Activated T-helper 2 cell treated with anti-CD3 and anti-CD28 coated beads, Interferon-gamma antibody, Interleukin-2, Interleukin-4, amounts not matched to agents 10 μg/mL and 5 μg/mL and 100 μg/mL, durations not matched to agents 14 hours and 24 hours and 36 hours (primary cell): ENCODE measurements at places on chromosomes 1 and 21.

DNA sequence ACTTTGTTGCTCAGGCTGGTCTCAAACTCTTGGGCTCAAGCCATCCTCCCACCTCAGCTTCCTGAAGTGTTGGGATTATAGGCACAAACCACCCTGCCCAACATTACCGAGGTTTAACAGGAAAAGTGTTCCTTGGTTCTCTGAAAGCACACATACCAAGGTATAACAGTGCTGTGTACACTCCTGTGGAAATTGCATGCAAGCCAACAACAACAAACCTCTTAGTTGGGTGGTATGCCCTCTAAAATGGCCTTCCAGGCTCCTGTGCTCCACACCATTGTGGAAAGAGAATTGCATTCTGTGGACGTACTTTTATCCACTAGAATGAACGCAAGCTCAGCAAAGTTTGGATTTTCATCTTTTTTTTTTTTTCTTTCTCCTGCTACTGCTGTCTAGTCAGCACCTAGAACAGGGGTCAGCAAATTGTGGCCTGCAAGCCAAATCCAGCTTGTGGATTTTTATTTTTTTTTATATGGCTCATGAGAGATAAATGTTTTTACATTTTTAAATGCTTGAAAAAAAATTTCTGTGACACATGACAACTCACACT lies 192.2 kb upstream of the TNR start:
- no peaks in the 10 kb centered on the region for H3K27me3 ChIP-seq
- DNase-seq = no peak
- peaks cover 32% of the 10 kb centered on the region for H3K36me3 ChIP-seq
- no peak overlapping the region for H3K27ac ChIP-seq

DNA sequence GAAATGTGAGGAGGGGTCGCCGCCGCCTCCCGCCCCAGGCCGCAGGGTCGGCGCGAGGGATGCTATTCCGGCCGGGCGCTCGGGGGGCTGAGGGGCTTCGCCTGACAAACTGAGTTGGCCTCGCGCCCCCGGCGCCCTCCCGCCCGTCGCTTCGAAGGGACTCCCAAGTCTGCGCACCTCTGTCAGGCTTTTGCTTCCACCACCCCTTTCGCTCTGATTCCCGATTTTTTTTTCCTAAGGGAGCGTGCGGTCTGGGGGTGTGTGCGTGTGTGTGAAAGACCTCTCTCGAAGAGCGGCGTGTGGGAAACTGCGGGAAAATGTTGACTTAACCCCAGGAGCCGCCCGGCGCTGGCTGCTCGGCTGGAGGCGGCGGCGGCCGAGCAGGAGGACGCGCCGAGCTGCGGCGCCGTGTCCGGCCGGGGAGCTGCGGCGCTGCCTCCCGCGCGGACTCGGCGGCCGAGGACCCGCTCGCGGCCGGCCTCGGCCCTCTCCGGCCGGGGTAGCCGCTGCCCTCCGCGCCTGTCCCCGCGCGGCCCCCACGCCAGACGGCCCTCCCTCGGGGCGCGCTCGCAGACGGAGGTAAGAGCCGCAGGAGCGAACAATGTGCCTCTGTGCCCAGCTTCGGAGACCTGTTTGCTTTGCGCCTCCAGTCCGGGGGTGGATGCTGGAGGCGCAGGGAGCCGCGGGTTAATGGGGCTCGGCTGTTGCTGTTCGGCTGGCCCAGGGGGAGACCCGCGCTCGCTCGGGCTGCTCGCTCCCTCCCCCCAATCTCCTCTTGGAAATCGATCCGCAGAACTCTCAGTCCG lies 1.1 kb downstream of the ADGRL2 start:
- H3K4me3 ChIP-seq = no peak overlapping the region
- peaks cover 56% of the 10 kb centered on the region for H3K27me3 ChIP-seq
- H3K36me3 ChIP-seq = no peaks in the 10 kb centered on the region
- DNase-seq = no peak
- H3K27ac ChIP-seq = no peak overlapping the region

- peaks cover 26% of the 10 kb centered on the region for H3K36me3 ChIP-seq
- H3K27ac ChIP-seq = no peak overlapping the region
- H3K27me3 ChIP-seq = no peaks in the 10 kb centered on the region
- no peak overlapping the region for H3K4me3 ChIP-seq
Observed at GRCh38 chr1:92854101-92854785, 22.4 kb downstream of the RPL5 start.

GRCh38 chr21:32359719-32360260 lies 33.0 kb downstream of the URB1 start:
- DNase-seq = no peak
- H3K27me3 ChIP-seq = no peaks in the 10 kb centered on the region
- H3K36me3 ChIP-seq = peaks cover 91% of the 10 kb centered on the region

- no peak overlapping the region for H3K27ac ChIP-seq
- no peak for DNase-seq
- no peak overlapping the region for H3K4me3 ChIP-seq
- H3K27me3 ChIP-seq = no peaks in the 10 kb centered on the region
- no peaks in the 10 kb centered on the region for H3K36me3 ChIP-seq
Observed at GRCh38 chr1:19532519-19532918, 47.2 kb upstream of the CAPZB start.

DNA sequence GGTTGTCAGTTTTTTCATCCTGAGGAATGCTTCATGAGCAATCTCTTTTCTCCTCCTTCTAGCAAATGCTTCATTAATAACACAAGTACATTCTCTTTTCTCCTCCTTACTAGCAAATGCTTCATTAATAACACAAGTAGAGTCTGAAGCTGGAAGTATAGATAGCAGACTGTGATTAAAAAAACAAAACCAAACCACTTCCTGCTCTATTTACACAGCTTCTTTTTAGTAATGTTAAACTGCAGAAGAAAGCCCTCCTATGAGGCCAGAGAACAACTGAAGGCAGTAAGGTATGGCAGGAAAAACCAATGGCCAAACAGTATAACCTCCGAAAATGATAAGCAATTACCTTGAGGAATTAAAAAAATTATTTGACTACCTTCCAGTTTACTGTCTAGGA lies 90.1 kb downstream of the ZSWIM5 start:
- H3K27ac ChIP-seq = no peak overlapping the region
- peaks cover 8% of the 10 kb centered on the region for H3K27me3 ChIP-seq
- no peaks in the 10 kb centered on the region for H3K36me3 ChIP-seq
- no peak overlapping the region for H3K4me3 ChIP-seq
- H3K4me1 ChIP-seq = peaks cover 10% of the 10 kb centered on the region

DNA sequence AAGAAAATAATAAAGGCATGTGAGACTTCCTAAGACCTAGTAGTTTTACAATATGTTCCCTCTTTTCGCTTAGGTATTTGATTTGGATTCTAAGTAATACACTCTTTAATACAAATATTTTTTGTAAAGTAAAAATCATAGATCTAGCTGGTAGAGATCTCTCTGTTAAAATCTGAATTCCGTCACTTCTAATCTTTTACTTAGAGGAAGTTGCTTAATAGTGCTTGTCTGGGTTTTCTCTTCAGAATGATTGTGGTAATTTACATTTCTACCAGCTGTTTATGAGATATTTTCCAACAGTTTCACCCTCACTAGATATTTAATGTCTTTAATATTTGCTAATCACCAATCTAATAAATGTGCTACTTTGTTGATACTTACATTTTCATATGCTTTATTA lies 23.3 kb downstream of the RBM11 start:
- H3K4me3 ChIP-seq = no peak overlapping the region
- no peak for DNase-seq
- H3K36me3 ChIP-seq = no peaks in the 10 kb centered on the region
- H3K4me1 ChIP-seq = no peaks in the 10 kb centered on the region

GRCh38 chr1:44170281-44170823 lies 28.9 kb upstream of the KLF18 start:
- H3K4me1 ChIP-seq = peaks cover 6% of the 10 kb centered on the region
- H3K27me3 ChIP-seq = peaks cover 11% of the 10 kb centered on the region
- H3K27ac ChIP-seq = no peak overlapping the region

- DNase-seq = no peak
- no peak within 1 kb of the TSS for H3K27ac ChIP-seq
- H3K27me3 ChIP-seq = no peaks in the 10 kb centered on the region
- H3K36me3 ChIP-seq = peaks cover 25% of the 10 kb centered on the region
- H3K4me3 ChIP-seq = no peak within 1 kb of the TSS
Observed at GRCh38 chr1:110390692-110391245, at the start of gene SLC16A4. SLC16A4 (minus strand) TSS chr1:110391026; CDS start chr1:110389323, 1,703 bp downstream.

DNA sequence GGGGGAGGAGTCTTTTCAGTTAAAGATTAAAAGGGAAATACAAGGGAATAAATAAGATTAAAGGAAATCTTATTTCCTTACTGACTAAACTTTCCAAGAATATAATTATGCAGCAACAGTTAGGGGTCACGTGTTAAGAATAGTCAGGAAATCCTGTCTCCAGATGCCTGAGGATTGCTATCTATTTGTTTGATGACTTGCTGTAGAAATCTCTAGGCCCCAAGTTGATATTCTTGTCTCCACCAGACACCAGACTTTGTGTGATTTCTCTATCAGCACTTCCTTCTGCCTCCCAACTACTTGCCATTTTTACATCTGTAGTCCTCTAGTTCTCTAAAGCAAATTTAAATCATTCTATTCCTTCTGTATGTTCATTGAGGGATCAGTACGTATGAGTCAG lies 77.5 kb downstream of the RPAP2 start:
- no peak overlapping the region for H3K27ac ChIP-seq
- H3K36me3 ChIP-seq = peaks cover 41% of the 10 kb centered on the region
- no peaks in the 10 kb centered on the region for H3K27me3 ChIP-seq
- H3K4me1 ChIP-seq = peaks cover 29% of the 10 kb centered on the region
- no peak overlapping the region for H3K4me3 ChIP-seq
- DNase-seq = no peak

DNA sequence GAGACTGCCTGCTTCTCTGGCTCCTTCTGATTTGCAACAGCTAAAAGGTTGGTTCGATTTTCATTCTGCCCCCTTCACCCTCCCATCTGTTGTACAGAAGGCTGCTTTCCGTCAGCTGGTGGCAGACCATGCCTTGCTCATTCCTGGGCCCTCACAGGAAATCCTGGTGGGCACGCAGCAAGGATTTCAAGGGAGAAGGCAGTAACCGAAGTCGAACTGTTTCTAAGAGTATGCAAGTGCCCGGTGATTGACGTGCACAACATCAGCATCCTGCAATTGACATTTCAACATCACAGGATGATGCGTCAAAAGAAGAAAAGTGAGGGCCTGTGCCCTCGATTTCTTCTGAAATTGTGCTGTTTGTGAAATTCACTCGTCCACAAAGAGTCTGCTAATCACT lies 83.8 kb downstream of the PLPP3 start:
- no peaks in the 10 kb centered on the region for H3K36me3 ChIP-seq
- H3K4me1 ChIP-seq = no peaks in the 10 kb centered on the region
- DNase-seq = no peak
- no peaks in the 10 kb centered on the region for H3K27me3 ChIP-seq
- no peak overlapping the region for H3K4me3 ChIP-seq
